ENCODE measurements at places on chromosomes 7 and 10. TPM values are rescaled to one million over a fixed set of nuclear protein-coding genes. Genes with fewer than 3 reads are reported as not detected.

GRCh38 chr10:88756660-88757059, 3.2 kb upstream of the LIPN start:
- DNase-seq, result no peak

DNA sequence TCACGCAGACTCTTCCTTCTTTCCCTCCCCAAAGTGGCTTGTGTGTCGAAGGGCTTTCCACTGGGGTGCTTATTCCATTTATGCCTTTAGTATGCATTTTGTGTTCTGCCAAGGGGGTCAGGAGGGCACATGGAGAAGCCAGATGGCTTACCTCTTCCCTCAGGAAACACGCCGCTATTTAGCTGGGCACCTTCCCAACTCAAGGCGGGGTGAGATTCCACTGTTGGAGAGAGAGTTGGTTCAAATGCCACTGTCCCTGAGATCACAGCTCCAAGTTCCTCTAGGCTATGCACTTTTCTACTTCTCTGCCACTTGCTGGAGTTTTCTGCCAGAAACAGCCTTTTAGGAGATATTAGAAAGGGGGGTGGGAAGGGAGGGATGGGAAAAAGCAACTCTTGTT, 1091.8 kb downstream of the LRMDA start:
- no peak for DNase-seq

DNA sequence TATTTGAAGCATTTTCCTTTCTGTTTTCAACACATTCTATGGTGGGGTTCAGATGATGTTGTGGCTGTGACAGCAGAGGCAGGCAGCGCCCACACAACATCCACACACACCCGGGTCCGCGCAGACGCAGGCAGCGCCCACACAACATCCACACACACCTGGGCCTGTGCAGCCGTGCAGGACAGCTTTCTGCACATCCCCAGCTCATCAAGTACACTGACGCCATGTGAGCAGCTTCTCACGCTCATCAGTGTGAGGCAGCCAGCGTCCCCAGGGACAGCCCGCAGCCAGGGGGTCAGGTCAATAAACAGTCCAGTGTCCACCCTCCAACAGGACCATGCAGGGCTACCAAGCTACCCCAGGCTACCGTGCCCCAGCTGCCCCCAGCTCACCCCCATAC, 272.8 kb upstream of the TCERG1L start:
- no peak for DNase-seq

- DNase-seq, result no peak
Observed at GRCh38 chr7:68793513-68793912, 804.8 kb upstream of the AUTS2 start.

GRCh38 chr10:71045204-71045809, 156.9 kb upstream of the PCBD1 start:
- DNase-seq, result no peak

- no peak for DNase-seq
Observed at GRCh38 chr10:102763037-102763607, 19.4 kb downstream of the WBP1L start.

DNA sequence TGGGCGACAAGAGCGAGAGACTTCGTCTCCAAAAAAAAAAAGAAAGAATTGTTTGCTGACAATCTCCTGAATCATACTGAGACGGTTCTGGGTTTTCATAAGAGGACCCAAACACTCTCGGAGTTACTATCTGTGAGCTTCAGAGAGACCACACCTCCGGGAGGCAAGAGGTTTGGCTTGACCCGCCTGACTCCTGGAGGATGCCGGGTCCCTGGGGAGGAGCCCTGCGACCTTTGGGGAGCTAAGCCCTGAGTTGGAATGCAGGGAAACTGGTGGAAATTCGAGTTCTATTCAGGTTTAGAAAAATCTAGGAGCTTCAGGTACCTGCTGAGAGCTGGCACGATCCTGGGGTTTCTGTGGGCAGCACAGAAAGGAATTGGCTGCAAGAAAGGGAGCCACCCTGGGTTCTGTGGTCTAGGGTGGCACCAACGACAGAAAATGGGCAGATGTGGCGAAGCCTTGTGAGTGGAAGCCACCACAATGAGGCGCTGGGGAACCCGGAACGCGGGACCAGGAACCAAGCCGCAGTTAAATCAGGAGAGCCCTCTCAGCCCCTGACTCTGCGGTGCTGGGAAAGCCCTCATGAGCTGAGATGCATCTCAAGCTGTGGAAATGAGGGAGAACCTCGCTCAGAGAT, 21.9 kb upstream of the GATAD1 start:
- DNase-seq, result no peak

DNA sequence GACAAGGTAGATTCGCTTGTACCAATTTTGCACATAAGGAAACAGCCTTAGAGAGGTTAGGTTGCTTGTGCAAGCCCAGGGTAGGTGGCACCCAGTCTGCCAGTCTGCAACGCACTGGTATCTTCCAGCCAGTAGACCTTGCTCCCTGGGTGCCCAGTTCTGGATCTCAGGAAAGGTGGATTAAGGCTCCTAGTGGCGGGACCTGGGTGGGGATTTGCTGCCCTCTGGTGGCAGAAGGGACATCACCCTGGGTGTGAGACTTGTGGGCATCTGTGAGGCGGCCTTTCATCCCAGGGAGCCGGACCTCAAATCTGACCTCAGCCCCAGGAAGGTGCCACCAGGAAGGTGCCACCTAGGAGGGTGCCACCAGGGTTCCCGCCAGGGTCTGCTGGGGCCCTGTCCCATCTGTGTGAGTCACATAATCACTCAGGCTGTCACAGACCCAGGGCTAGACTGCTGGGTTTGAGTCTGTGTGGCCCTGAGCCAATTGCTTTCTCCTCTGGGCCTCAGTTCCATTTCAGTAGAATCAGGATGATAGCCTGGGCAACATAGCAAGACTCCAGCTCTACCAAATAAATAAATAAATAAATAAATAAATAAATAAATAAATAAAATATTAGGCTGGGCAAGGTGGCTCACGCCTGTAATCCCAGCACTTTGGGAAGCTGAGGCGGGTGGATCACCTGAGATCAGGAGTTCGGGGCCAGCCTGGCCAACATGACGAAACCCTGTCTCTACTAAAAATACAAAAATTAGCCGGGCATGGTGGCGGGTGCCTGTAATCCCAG, 5.3 kb upstream of the PRKRIP1 start:
- peak; percentile 60 for DNase-seq

DNA sequence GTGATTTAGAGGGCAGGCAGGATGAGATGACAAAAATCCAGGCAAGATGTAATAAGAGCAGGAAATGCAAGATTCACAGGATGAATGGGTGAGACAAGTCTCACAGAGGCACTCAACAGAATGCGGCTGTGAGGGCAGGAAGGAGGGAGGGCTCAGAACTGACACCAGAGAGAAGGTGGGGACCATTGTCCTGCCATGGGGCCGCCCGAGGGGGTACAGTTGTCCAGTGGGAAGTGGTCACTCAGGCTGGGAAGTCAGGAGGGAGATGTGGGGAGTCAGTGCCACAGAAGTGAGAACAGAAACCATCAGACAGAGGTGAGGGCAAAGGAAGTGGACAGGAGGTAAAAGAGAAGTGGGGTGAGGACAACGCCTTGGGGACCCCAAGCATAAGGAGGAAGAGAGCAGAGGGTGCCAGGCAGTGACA, 8.9 kb downstream of the HIP1 start:
- no peak for DNase-seq

- no peak for DNase-seq
Observed at GRCh38 chr7:72924386-72924732, 536 bp upstream of the POM121 start.

- DNase-seq, result no peak
Observed at GRCh38 chr7:24475166-24475961, 97.9 kb upstream of the PALS2 start.

- no peak for DNase-seq
Observed at GRCh38 chr10:25498645-25499044, 323.8 kb downstream of the GPR158 start.

DNA sequence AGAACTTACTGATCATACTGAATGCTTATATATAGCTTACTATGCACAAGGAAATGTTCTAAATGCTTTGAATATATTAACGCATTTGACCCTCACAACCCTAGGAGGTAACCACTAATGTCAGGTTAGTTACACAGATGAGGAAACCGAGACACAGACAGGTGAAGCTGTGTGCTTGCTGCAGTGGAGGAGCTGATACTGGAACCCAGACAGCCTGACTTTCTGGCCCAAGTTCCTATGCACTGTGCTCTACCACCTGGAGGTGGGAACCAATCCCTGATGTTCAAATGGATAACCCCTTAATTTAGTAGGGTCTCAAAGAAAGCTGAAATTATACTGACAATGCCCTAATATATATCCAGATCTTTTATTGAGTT, 119.6 kb downstream of the SORBS1 start:
- DNase-seq, result no peak

GBX1 gene
- total RNA-seq, result not detected

PNLIPRP3 gene
- total RNA-seq, result not detected

LIPA gene
- total RNA-seq, result 55.5 TPM

ITPRID1 gene
- total RNA-seq, result not detected

CRTAC1 gene
- total RNA-seq, result not detected

ARHGEF5 gene
- 9.0 TPM for total RNA-seq

PRRT4 gene
- total RNA-seq, result 0.52 TPM

SLC26A3 gene
- total RNA-seq, result not detected

PTPRN2 gene
- 1.8 TPM for total RNA-seq

MRC1 gene
- total RNA-seq, result 2.3 TPM
